Activated CD4-positive, alpha-beta T cell treated with anti-CD3 and anti-CD28 coated beads for 36 hours (primary cell): ENCODE measurements at places on chromosomes 1 and 21. TPM values are rescaled to one million over a fixed set of nuclear protein-coding genes. Genes with fewer than 3 reads are reported as not detected.

Gene SPATA46
- total RNA-seq = not detected

Gene GBP7
- not detected for total RNA-seq

Gene BTBD8
- 2.4 TPM for total RNA-seq

DNA sequence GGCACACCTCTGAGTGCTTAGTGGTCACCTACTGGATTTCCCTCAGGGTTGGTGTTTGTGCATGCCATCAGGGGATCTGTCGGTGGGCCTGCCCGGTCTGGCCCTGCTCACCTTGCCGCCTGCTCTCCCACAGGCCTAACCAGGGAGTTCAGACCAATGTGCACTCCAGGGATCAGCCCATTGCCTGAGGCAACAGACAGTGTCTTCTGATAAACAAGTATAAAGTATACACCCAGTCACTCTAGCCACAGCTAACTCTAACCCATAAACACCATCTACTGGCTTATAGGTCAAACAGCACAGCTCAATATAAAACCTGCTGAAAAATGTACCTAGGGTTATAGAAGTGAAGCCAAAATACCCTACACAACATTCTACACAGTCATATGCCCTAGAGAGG lies 1300.0 kb downstream of the PLA2G4A start:
- DNase-seq = no peak

DNA sequence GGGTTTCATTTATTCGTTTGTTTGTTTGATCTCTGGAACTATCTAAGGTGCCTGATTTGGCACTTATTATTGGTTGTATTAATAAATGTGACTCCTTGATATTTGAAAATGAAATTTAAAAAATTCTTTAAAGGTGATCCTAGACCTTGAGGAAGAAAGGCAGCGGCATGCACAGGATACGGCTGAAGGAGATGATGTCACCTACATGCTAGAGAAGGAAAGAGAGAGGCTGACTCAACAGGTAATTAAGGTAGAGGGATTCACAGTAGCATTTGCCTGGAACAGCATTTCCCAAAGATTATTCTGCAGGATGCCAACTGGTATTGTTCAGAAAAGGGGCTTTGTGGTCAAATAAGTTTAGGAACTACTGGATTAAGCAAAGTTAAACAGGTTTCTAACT lies 54.4 kb upstream of the WNT2B start:
- DNase-seq = no peak

- no peak for DNase-seq
Measured at GRCh38 chr1:159289060-159289459, 13.1 kb upstream of the FCER1A start.

DNA sequence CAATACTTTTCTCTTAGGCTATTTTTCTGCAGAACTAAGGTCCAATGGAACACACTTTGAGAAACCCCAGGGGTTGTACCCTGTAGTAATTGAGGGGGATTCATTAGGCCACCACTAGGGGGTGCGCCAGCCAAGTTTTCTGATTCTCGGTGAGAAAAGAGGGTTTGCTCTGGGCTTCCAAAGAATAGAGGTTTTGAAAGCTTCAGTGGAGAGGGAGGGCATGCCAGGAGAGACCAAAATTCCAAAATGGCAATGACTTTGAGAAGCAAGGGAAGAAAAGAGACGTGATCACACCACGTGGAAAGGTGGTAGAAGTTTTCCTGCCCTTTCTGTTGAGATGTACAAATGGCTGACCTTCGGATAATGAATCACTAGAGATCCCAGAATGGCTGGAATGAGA lies 323.3 kb downstream of the RPS6KC1 start:
- DNase-seq = peak; percentile 82

GRCh38 chr1:21048462-21048861 lies 128.2 kb downstream of the EIF4G3 start:
- DNase-seq = no peak

DNA sequence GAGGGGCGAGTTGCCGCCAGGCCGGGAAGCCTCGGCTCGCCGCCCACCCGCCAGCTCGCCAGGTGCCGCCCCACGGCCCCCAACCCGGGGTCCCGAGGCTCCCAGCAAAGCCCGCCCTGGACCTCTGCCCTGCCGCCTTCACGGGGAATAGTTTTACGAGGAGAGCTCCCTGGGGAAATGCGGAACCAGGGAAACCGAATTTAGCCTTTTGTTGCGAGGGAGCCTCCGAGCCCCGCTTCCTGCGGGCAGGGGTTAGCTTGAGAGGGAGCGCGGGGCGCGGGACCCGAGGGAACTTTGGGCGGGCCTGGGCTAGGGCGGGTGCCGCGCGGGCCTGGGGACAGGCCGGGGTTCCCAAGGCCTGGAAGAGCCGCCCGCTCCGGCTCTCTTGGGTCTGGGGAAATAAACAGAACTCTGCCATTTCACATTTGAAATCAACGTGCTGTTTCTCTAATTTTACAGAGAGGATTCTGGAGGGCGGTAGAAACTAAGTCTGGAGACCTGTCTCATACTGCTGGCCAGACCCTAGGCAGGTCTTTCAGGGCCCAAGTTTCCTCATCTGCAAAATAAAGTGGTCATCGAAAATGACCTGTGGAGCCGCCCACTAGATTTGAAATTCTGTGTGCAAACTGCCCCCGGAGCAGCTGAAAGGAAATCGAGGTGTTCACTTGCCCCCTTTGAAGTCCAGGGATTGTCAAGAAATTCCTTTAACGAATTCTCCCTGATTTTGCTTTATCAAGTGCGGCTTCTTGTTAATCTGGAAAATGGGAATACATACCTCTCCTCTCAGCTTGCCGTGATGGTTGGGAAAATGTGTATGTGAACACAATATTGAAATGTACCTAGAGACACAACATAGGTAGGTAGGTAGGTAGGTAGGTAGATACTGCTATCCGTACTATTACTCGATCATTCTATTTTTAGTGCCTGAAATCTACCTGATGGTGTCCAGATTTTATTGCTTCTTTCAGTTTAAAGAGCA lies 749 bp upstream of the GLUL start:
- peak; percentile 45 for DNase-seq

DNA sequence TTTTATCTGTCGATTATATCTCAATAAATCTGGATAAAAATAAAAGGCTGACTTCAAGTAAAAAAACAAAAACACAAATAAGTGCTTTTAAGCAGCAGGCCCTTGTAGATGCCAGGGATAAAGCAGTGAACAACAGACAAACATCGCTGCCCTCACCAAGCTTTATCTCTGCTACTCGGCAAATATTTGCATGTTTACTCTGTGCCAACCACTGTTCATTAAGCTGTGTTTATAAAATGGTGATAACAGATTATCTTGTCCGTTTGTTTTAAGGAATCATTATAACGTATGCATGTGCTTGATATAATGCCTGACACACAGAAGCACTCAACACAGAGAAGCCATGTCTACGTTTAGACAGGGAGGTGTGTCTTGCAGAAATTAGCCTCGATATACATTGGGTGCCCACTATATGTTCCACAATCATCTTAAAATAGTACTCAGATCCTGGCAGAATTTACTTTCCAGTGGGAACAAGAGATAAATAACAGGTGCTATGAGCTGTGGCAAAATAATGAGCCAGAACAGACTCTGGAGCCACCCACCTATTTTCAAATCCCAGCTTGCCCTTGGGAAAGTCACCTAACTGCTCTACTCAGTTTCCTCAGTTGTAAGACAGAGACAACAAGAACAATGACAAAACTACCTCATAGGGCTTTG lies 47.2 kb downstream of the TRIT1 start:
- DNase-seq = no peak

- no peak for DNase-seq
Measured at GRCh38 chr1:90821152-90821787, 104.2 kb upstream of the BARHL2 start.

- DNase-seq = no peak
Measured at GRCh38 chr1:209046935-209047334, 536.6 kb upstream of the CAMK1G start.

DNA sequence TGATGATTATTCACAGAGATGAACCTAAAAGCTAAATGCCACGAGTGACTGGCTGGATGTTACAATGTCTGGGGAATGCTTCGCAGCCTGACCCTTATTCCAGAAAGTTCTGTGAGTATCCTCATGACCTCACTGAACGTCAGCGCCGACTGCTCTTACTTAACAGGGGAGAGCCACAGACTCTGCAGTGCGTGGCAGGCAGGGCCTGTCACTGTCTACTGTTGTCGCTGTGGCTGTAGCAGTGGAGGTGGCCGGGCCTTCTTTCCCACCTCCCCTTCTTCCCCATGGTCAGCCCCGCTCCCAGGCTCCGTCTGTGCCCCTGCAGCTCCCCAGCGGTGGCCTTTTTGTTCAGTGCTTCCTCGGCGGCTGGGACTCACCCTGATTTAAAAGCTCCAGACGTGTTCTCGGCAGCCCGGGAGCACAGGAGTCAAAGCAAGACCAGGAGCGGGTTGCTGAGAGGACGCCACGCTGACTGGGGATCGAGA lies 52.2 kb upstream of the TARBP1 start:
- no peak for DNase-seq
